ENCODE measurements at places on chromosomes 3 and 15.

DNA sequence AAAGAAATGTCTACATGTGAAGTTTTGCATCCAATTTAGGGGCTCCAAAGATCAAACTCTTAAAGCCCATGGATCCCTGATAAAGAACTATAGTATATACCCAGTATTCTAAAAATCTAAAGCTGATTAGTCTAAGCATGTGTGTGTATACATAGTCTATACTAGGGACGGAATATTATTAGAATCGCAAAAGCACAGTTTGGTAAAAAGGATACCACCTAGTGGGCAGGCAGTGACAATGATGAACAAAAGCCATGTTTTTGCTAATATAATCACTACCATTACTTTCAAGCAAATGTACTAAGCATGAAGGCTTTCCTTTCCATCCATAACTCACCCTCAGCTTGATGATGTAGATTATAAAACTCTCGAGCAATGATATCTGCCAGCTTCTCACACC, 16.5 kb downstream of the POLQ start:
- no peak for DNase-seq

GRCh38 chr3:56154297-56154696, 314.0 kb downstream of the ERC2 start:
- DNase-seq: no peak

DNA sequence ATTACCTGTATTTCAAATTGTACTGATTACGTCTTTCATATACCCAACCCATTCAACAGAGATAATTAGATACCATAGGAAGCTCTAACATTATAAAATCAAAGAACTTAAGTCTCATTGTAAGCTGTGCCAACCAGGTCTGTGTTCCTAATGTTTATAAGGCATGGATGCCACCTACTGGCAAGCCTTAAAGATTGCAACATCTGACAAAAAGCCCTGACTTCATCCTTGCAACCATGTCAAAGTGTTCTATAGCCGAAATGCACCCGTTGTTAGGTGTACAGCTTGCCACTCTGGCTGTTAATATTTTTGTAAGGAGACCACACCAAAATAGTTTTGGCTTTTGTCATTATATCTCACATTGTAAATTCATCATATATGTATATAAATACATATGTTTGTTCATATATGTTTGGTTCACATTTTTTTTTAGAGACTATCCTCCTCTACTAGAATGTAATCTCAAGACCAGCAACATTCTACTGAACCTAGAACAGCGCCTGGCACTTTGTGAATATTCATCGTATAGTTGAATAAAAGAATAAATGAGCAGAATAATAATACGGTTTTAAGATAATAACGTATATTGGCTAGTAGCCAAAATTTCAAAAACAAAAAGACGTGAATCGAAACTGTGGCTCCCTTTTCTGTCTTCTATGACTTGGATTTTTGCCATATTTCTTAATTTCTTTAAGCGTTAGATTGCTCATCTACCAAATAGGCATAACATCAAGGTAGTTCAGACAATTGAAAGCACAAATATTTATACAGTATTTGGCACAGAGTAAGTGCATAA, 258.1 kb downstream of the TBL1XR1 start:
- no peak for DNase-seq

DNA sequence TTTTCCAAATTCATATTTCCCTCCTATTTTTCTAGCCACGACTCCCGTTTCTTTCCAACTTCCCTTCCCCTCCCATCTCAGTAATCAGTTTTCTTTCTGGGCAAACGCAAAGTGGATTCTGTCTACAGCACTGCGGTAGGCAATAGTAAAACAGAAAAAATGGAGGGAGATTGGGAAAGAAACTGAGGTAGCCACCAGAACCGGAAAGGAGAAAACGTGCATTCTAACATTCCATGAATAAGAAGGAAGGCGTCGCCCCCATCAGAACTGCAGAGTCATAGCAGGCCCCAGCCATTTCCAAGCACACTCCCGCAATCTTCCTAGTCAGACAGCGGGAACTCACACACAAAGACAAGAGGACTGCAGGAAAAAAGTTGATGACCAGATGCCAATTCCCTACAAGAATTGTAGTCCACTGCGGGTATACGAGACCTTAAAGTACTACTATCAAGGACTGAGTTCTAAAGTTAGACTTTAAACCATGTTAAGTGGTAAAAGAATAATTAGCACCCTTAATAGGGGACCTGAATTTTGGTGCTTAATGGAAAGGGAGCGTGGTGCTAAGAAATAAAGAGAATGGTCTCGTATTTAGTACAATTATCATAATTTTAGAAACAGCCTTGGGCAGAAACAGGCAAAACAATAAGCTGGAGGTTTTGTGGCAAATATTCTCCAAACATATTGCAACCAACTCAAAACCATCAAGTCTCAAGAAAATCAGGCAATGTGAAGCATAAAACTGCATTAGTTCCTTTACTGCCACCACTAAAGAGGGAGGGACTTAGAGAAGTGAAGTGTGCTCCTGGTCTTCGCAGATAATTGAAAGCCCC, 1.4 kb downstream of the PFN2 start:
- no peak for DNase-seq

- DNase-seq: no peak
Observed at GRCh38 chr3:184832044-184832443, 20.1 kb downstream of the VPS8 start.

- no peak for DNase-seq
Observed at GRCh38 chr3:169923189-169923588, 11.8 kb downstream of the SAMD7 start.

GRCh38 chr15:31782951-31783350, 247.4 kb upstream of the CHRNA7 start:
- DNase-seq: no peak

GRCh38 chr3:171417813-171418212, 42.4 kb downstream of the TNIK start:
- no peak for DNase-seq

DNA sequence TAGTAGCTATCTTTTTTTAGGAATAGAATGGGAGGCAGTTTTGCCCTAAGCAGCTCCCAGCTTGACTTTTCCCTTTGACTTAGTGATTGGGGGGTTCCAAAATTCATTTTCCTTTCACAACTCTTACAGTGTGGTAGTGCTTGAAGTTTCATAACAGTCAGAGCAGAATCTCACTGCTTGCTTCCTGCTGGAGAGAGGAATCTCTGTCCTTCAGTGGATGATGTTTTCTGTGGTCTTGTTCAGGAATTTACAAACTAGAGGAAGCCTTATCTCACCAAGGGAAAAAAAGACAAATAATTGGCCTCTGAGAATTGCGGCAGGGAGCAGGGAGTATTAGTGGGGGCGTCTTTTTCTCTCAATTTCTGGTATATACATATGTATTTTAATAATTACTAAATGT, 326.6 kb upstream of the C2CD4B start:
- DNase-seq: no peak

DNA sequence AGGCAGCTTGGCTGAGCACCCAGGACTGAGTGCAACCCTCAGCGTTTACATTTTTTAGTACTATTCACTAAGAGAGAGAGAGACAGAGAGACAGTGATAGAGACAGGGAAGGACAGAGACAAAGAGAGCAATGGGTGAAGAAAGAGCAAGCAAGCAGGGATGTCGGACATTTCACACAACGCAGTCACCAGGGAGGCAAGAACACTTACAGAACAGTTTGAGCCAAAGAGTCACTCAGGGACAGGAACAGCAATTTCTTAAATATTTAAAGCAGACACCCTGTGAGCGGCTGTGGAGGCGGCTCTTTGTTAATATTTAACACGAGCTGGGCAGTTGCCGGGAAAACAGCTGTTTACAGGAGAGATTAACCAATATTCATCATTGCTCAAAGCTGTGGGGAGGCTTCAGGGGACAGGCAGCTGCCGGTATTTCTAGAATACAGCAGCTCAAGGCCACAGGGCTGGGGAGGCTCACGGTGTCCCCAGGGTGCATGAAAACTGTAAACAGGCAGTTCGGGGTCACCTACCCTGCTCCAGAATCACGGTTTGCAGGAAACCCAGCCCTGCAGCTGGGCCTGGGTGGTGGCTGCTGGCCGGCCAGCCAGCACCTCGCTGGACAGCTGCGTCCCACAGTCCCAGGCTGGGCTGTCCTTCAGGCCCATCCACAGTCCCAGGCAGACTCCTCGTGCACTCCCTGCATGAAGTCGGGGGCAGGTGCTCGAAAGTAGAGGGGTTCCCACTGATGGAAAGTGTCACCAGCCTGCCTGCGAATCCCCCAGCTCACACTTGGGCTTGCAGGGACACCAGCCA, 38.8 kb upstream of the PCSK6 start:
- DNase-seq: no peak

GRCh38 chr3:147654827-147655226, 245.7 kb downstream of the ZIC1 start:
- no peak for DNase-seq

DNA sequence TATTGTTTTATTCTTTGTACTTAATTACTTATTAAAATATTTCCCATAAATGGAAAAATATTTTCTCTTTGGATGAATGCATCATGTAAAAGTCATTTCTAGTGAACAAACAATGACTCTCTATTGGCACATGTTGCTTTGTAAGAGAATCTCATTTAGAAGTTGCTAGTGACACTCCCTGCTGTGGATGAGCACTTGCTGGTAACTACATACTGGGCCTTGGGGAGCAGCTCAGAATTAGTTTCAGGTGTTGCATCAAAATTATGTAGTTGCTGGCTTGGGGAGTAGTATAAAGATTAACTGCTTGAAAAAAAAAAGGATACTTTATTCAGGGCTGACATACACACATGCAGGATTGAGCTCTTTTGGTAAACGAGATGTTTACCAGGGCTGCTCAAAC, 80.3 kb upstream of the KCNAB1 start:
- no peak for DNase-seq

- no peak for DNase-seq
Observed at GRCh38 chr3:18771931-18772330, 346.8 kb upstream of the SATB1 start.

- DNase-seq: no peak
Observed at GRCh38 chr3:72390841-72391240, 457.4 kb downstream of the SHQ1 start.
